ENCODE measurements at places on chromosomes 5 and 9.

GRCh38 chr5:163772241-163772640 lies 266.8 kb downstream of the MAT2B start:
- DNase-seq = no peak

- no peak for DNase-seq
Observed at GRCh38 chr9:4640027-4640426, 22.1 kb upstream of the PLPP6 start.

GRCh38 chr5:81286059-81286617 lies 15.2 kb upstream of the ZCCHC9 start:
- no peak for DNase-seq

GRCh38 chr5:172414531-172415361 lies 39.6 kb downstream of the SH3PXD2B start:
- DNase-seq = no peak

- no peak for DNase-seq
Observed at GRCh38 chr9:1208157-1208556, 158.0 kb downstream of the DMRT2 start.

Data from stimulated activated CD8-positive, alpha-beta memory T cell treated with anti-CD3 and anti-CD28 coated beads, Interleukin-7, amount 100 ng/mL, for 1 hour (primary cell).